ENCODE measurements at places on chromosomes 6 and 20.

DNA sequence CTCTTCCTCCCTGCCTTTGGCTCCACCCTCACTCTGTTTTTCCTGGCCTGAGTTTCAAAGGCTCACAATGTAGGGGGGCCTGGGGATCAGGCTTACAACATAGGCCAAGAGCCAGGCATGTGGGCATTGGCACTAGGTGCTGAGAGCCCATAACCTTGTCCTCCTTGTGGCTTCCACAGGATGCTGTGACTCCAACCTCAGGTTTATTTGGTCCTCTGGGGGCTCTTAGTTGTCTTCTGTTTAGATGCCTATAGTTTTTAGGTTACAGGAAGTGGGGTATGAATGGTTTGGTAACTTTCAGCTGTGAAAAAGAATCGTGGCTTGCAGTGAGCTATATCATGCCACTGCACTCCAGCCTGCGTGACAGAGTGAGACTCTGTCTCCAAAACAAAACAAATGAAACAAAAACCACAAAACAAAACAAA lies 25.6 kb downstream of the MMP24 start:
- peak; percentile 51 for DNase-seq

- no peak for DNase-seq
Observed at GRCh38 chr6:89348372-89348771, 4.2 kb downstream of the UBE2J1 start.

DNA sequence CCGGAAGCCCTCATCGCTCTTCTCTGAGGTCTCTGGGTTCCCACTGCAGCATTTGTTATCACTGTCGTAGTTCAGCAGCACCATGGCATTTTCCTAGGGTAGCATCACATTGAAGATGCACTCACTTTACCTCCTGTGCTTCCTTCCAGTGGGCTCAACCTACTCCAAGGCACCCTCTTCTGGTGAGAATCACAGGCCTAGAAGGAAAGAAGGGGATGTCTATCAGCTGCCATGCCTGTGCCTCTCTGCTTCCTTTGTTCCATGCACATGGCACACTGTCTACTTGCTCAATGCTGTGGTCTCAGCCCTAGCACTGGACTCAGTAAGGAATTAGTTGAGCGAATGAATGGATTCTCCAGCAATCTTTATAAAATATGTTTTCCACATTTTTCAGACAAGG lies 22.6 kb downstream of the CST4 start:
- DNase-seq: no peak

DNA sequence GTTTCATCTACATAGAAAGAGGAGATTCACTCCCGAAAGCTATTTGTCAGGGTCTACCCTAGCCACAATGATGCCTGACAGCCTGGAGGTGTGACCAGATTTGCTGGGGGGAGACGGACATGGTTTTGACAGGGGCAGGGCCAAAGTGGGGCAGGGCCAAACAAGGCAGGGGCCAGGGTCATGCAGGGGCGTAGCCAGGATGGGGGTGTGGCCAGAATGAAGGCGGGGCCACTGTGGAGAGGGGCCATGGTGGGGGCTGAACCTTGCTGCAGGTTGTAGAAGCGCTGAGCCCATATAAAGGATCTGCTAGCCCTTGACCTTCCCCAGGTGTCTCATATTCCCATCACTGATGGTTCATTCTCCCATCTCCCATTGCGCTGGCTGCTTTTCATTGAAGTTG lies 184.1 kb upstream of the SULF2 start:
- no peak for DNase-seq

DNA sequence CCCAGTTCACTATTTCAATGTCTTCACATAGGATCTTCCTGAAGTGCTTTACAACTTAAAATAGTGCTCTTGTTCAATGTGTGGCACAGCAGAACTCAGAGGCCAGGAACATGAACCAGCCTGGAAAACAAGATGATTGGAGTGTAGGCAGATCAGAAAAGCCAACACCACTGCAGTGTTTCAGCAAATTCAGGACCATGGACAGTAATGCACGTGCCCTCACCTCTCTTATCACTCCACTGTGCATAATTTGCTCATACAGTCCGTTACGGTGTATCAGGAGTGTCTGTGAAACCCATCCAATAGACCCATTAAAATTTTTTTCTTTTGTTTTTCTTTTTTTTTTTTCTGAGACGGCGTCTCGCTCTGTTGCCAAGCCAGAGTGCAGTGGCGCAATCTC lies 27.6 kb upstream of the HACE1 start:
- peak; percentile 2 for DNase-seq

DNA sequence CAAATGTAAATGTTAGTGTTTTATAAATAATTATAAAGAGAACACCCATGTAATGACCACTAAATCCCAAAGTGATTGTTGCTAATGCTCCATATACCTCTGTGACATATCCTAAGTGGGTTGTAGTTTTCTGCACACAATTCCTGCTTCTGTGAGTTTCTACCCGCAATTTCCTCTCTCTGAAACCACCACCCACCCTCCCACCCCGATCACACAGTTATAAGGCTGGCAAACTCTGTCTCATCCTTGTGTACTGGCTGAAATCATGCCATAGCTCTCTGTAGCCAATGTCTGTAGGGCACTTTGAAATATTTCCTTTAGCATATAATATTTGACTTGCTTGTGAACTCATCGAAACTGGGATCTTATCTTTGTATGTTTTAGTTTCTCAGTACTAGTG lies 236.6 kb downstream of the PLCB1 start:
- DNase-seq: no peak

DNA sequence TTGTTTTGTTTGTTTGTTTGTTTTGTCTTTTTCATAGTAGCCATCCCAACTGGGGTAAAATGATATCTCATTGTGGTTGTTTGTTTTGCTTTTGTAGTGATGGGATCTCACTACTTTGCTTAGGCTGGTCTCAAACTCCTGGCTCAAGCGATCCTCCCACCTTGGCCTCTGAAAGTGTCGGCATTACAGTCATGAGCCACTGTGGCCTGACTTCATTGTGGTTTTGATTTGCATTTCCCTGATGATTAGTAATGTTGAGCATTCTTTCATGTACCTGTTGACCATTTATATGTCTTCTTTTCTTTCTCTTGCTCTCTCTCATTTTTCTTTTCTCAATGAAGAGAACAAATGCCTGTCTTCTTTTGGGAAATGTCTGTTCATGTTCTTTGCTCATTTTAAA lies 30.8 kb upstream of the HLA-DOA start:
- no peak for DNase-seq

- no peak for DNase-seq
Observed at GRCh38 chr20:64205611-64206026, 41.4 kb downstream of the MYT1 start.

- DNase-seq: peak; percentile 16
Observed at GRCh38 chr6:17280552-17281090, 540 bp upstream of the RBM24 start.

DNA sequence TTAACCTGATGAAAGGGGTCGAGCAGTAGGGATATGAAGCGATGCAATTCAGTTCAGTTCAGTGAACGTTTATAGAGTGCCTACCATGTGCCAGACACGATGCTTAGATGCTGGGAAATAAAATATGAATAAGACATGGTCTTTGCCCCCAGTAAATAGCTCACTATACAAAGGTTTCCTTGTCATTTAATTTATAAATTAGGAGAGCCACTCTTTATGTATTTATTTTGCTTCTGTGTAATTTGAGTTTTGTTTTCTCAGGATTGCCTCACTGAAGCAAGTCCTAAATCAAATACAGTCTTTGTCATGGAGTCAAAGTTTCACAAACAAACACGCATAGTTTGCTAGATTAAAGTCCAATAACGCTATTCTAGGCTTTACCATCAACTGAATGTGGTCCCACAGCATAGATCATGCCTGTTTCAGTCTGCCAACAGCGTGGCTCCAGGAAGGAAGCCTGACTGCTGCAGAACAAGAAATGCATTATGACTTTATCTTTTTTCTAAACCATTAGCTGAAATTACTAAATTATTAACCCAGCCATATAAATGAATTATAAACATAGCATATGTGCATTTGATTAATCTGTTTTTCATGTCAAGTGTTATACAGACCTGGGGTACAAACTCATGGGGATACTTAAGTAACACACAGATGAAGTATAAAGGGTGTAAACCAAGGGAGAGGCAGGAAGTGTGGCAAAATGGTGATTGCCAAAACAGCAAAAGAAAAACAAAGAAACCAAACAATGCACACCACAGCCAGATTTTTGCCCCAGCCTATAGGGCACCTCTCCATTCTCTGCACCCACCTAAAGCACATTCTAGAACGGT lies 29.8 kb upstream of the CCN2 start:
- no peak for DNase-seq

- peak; percentile 32 for DNase-seq
Observed at GRCh38 chr6:36912030-36912454, 26.3 kb downstream of the C6orf89 start.

- peak; percentile 78 for DNase-seq
Observed at GRCh38 chr6:149032599-149033405, 284.7 kb upstream of the TAB2 start.

GRCh38 chr6:113556775-113557174 lies 300.4 kb upstream of the MARCKS start:
- no peak for DNase-seq

GRCh38 chr6:100665041-100665380 lies 200.3 kb upstream of the SIM1 start:
- DNase-seq: peak; percentile 2

GRCh38 chr6:157420497-157420896 lies 39.5 kb downstream of the ZDHHC14 start:
- no peak for DNase-seq

- DNase-seq: no peak
Observed at GRCh38 chr20:12455148-12455547, 537.5 kb downstream of the BTBD3 start.

GRCh38 chr20:61014491-61014890 lies 237.6 kb upstream of the CDH4 start:
- DNase-seq: no peak

DNA sequence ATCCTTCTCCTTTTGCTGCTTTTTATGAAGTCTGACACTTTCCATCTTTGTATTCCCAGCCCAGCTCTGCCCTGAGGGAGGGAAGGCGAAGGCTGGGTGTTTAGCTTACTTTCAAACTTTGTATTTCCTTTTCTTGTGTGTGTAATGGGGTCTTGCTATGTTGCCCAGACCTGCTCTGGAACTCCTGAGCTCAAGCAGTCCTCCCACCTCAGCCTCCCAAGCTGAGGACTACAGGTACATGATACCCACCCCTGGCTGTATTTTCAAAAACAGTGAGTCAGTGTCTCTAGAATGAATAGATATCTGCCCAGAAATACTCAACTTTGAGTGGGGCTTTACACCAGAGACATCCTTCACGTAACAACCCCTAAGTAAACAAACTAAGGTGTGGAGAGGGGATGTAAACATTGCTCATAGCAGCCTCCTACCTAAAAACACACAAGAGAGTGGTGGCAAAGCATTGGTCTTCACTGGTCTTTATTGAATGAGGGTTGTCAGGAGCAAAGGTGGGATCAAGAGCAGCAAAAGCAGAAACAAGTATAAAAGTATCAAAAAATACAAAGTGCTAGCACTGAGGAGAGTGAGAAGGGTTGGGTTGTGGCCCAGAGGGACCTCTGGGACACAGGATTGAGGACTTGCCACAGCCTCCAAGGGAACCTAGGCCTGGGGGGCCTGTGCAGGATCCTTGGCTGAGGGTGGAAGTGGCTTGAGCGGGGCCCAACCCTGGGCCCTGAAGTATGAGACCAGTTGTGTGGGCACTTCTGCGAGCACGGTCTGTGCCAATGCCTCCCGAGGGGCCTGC lies 10.2 kb downstream of the SPAG4 start:
- no peak for DNase-seq

DNA sequence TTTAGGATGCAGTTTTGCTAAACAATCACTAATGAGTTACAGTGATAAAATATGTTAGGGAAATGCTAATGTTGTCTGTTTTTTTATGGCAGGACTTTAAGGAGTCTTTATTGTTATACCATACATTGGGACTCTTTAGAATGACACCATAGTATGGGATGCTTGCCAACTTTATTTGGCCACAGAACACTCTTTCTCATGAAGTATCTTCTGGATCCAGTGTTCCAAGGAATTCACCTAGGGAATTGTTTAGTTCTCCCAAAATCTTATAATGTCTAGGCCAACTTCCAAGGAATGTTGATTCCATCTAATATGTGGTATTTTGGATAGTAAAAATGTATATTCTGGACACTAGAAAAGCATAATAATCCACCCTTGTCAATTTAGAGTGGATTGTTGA lies 3.3 kb downstream of the RIN2 start:
- no peak for DNase-seq

- no peak for DNase-seq
Observed at GRCh38 chr6:64998204-64998603, 708.8 kb downstream of the EYS start.

GRCh38 chr6:16238057-16238962 lies at the start of gene GMPR:
GMPR (plus strand) TSS chr6:16238587; CDS start chr6:16238694, 107 bp downstream.
- peak; percentile 87 for DNase-seq

DNA sequence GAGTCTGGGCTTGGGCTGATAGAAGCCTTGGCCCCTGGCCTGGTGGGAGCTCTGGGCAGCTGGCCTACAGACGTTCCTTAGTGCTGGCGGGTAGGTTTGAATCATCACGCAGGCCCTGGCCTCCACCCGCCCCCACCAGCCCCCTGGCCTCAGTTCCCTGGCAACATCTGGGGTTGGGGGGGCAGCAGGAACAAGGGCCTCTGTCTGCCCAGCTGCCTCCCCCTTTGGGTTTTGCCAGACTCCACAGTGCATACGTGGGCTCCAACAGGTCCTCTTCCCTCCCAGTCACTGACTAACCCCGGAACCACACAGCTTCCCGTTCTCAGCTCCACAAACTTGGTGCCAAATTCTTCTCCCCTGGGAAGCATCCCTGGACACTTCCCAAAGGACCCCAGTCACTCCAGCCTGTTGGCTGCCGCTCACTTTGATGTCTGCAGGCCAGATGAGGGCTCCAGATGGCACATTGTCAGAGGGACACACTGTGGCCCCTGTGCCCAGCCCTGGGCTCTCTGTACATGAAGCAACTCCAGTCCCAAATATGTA lies 957 bp upstream of the VEGFA start:
- DNase-seq: no peak

DNA sequence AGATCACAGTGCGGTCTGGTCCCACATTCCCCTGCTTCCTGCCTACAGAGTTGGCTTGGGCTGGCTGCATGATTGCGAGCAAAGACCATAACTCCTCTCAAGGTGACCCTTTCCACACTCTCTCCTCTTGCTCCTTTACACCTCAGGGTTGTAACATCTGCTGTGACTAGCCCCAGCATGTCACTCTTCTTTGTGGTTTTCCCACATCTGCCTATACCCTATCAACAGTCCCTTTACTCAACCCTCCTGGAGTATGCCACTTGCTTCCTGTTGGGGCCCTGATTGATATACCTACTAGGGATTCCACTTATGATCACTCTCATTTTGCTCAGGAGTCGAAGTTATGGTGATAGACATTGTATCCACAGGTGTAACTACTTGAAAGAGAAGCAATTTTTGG lies 58.9 kb upstream of the SGK1 start:
- DNase-seq: no peak

Data from activated T-cell treated with anti-CD3 and anti-CD28 coated beads, Interleukin-2, amount 50 U/mL, for 72 hours (primary cell).